ENCODE measurements at places on chromosomes 6 and 20. TPM values are rescaled to one million over a fixed set of nuclear protein-coding genes. Genes with fewer than 3 reads are reported as not detected.

Gene LMBRD1
- 17.6 TPM for total RNA-seq

Gene ANKRD66
- not detected for total RNA-seq

Gene KIAA0408
- total RNA-seq = not detected

Gene HLA-DRB1
- total RNA-seq = 0.13 TPM

Gene RPN2
- 216 TPM for total RNA-seq

Gene CRIP3
- not detected for total RNA-seq

Gene C20orf96
- 0.64 TPM for total RNA-seq

Gene RIPPLY2
- total RNA-seq = not detected

Gene EYS
- total RNA-seq = 0.26 TPM

Gene C6orf52
- 2.1 TPM for total RNA-seq

Gene MICB
- total RNA-seq = 2.9 TPM

Gene PAK5
- not detected for total RNA-seq

Gene ID1
- 930 TPM for total RNA-seq

All from bronchial epithelial cell (primary cell).